CD8-positive, alpha-beta memory T cell (primary cell): ENCODE measurements at places on chromosomes 4 and X. TPM values are rescaled to one million over a fixed set of nuclear protein-coding genes. Genes with fewer than 3 reads are reported as not detected.

- DNase-seq, result no peak
- no peaks in the 10 kb centered on the region for H3K36me3 ChIP-seq
- no peak overlapping the region for H3K27ac ChIP-seq
- H3K4me3 ChIP-seq, result no peak overlapping the region
Observed at GRCh38 chr4:38774181-38774955, 8.4 kb downstream of the TLR10 start.

- no peaks in the 10 kb centered on the region for H3K27me3 ChIP-seq
- no peaks in the 10 kb centered on the region for H3K4me1 ChIP-seq
- no peaks in the 10 kb centered on the region for H3K36me3 ChIP-seq
Observed at GRCh38 chr4:13329963-13330362, 154.2 kb downstream of the RAB28 start.

DNA sequence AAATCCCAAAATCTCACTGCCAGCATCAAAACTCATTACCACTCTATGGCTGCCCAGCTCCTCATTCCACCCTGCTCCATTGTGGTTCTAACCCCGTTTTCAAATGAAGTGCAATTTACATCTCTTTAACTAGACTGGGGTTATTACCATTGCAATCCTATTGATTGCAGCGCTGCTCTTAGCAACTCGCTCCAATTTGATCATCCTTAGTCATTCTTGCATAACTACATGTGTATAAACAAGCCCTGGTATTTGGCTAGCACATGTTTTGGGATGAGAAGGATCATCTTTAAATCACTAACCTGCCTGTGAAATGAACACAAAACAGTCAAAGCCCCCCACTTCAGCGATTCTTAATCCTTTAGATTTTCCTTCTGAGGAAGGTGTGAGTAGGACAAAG lies 340.1 kb upstream of the PPARGC1A start:
- H3K4me1 ChIP-seq, result no peaks in the 10 kb centered on the region
- H3K4me3 ChIP-seq, result no peak overlapping the region

DNA sequence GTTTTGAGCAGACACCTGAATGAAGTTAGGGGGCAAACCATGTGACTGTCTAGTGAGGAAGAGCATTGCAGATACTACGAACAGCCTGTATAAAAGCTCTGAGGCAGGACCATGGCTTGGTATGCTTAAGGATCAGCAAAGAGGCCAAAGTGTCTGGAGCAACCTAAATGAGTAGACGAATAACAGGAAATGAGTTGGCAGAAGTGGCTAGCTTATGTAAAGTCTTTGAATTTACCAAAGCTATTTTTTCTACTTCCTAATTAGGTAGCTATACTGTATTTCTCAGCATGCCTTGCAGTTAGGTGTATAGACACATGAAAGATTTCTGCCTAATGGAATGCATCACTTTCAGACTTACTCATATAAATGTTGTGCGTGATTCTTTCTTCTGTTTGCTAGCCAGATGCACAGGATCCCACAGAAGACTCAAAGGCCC lies 9.3 kb upstream of the GPRIN3 start:
- no peaks in the 10 kb centered on the region for H3K27me3 ChIP-seq
- DNase-seq, result peak; percentile 51
- H3K36me3 ChIP-seq, result no peaks in the 10 kb centered on the region
- no peak overlapping the region for H3K27ac ChIP-seq
- no peak overlapping the region for H3K4me3 ChIP-seq

The ADAM29 gene
- total RNA-seq, result not detected

- H3K4me1 ChIP-seq, result peaks cover 42% of the 10 kb centered on the region
- H3K27ac ChIP-seq, result no peak overlapping the region
- no peak for DNase-seq
- no peaks in the 10 kb centered on the region for H3K27me3 ChIP-seq
- H3K36me3 ChIP-seq, result no peaks in the 10 kb centered on the region
Observed at GRCh38 chr4:142549726-142550463, 296.2 kb downstream of the INPP4B start.

- no peaks in the 10 kb centered on the region for H3K36me3 ChIP-seq
- H3K4me1 ChIP-seq, result peaks cover 12% of the 10 kb centered on the region
- no peaks in the 10 kb centered on the region for H3K27me3 ChIP-seq
- no peak overlapping the region for H3K4me3 ChIP-seq
Observed at GRCh38 chr4:4384837-4385236, 2.1 kb upstream of the NSG1 start.

GRCh38 chr4:38144031-38144430 lies 183.8 kb downstream of the PTTG2 start:
- H3K36me3 ChIP-seq, result no peaks in the 10 kb centered on the region
- no peak for DNase-seq
- no peaks in the 10 kb centered on the region for H3K27me3 ChIP-seq

- no peak for DNase-seq
- H3K36me3 ChIP-seq, result no peaks in the 10 kb centered on the region
- no peaks in the 10 kb centered on the region for H3K4me1 ChIP-seq
- H3K27me3 ChIP-seq, result no peaks in the 10 kb centered on the region
Observed at GRCh38 chr4:53688186-53688790, 97.0 kb upstream of the LNX1 start.

DNA sequence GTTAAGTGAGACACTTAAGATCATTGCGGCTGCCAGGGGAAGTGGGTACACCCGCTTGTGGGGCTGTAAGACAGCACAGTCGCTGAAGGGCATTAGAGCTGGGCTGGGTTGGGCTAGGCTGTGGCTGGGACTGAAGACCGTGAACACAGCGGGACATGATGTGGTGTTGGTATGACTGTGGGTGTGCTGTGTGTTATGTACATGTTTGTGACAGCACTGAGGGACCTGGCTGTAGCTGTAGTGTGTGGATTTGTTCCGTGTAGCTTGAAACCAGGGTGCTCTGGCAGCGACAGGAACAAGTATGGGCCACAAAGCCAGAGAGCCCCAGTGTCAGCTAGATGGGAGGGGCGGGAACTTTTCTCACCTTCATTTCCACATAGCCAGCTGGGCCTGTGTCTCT lies 82.1 kb downstream of the NHSL2 start:
- no peaks in the 10 kb centered on the region for H3K27me3 ChIP-seq
- H3K27ac ChIP-seq, result no peak overlapping the region
- H3K4me1 ChIP-seq, result peaks cover 26% of the 10 kb centered on the region
- H3K36me3 ChIP-seq, result no peaks in the 10 kb centered on the region

The BBS12 gene
- 1.7 TPM for total RNA-seq

DNA sequence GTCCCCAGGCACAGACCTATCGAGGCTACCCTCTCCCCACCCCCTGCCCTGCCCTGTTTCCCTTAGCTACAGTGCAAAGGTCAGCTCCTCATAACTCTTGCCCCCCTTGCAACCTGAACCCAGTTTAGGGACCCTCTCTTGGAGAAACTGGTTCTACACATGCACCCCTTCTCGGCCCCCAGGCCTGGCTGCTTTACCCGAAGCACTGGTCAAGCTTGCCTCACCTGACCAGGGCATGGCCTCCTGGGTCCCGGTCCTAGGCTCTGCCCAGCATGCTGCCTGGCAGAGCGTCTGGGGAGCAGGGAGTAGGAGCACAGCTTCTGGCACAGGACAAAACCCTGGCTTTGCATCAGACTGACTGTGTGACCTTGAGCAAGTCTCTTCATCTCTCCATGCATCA lies 28.0 kb downstream of the ZNF185 start:
- H3K4me1 ChIP-seq, result no peaks in the 10 kb centered on the region
- H3K4me3 ChIP-seq, result no peak overlapping the region

The SMIM10L2A gene
- total RNA-seq, result 0.48 TPM

DNA sequence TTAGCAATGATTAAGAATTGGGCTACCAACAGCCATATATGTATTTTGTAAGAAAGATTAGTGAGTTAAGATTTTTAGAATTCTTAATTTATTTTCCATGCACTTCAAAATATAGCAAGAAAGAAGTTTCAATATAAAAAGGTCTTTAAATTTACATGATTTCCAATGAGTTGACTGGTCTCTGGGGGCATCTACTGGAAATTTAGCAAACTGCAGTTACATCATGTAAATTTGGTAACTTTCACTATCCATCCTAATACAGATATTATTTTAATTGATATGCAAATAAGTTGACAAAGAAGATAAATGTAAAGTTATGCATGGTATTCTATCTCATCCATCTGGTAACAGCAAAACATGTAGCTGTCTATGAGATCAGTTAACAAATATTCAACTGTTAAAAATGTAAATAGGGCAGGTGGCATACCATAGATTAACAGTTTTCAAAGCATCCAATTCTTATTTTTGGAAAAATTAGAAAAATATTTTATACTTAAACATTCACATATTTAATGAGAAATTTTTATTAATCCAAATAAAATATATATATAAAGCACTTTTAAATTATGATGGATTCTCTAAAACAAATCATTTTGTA lies 29.1 kb downstream of the TTC29 start:
- H3K4me3 ChIP-seq, result no peak overlapping the region
- no peak overlapping the region for H3K27ac ChIP-seq
- no peaks in the 10 kb centered on the region for H3K4me1 ChIP-seq
- no peaks in the 10 kb centered on the region for H3K27me3 ChIP-seq

DNA sequence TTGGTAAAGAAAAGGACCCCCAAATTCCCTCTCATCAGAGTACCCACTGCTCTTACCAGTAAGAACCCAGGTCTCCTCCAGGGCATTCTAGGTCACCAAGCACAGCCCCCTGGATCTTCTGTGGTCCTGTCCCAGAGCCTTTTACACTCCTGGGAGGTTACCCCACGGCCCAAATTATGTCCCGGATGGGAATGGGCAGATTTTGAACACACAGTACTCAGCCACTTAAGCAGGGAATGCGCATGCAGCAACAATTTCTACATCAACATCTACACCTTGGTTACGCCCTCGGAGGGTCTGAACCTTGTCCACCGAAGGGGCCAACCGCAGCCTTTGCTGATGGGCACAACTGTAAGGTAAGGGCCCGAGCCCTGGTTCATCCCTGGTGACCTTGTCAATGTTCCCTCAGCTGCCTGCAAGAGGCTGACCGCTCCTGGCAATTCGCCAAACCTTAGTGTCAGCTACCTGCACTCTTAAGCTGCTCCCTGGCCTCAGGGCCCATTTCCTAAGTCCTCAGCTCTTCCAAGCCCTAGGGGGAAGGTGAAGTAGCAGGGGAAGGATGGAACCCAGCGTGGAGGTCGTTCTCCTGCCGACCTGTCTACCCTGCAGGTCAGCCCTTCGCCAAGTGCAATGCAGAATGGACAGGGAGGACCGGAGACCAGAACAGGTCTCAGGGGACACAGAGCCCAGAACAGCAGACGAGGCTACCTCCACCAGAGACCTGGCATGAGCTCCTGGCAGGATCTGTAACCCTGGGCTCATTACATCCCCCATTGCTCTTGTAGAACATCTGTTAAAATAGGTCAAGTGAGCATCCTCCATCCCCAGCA lies 5.9 kb downstream of the TIMP1 start:
- no peak overlapping the region for H3K27ac ChIP-seq
- no peaks in the 10 kb centered on the region for H3K36me3 ChIP-seq
- no peak overlapping the region for H3K4me3 ChIP-seq
- no peak for DNase-seq
- H3K27me3 ChIP-seq, result no peaks in the 10 kb centered on the region

DNA sequence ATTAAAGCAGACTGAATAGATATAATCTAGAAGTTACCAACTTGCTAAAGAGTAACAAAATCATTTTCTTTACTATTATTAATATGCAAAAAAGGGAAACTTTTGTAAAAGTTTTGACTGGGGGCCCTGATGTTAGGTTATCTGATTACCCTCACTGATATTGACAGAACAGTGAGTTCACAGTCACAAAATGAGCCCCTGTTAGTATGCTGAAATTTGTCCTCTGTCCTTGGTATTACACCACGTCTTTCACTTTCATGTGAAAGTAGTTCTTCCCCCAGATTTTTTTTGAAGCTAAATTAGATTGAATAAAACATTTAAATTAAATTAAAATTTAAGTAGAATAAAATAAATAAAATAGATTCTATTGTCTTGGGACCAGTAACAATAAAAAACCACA lies 5.9 kb downstream of the STBD1 start:
- H3K4me3 ChIP-seq, result no peak overlapping the region
- no peaks in the 10 kb centered on the region for H3K4me1 ChIP-seq
- no peaks in the 10 kb centered on the region for H3K36me3 ChIP-seq
- DNase-seq, result no peak
- H3K27ac ChIP-seq, result no peak overlapping the region
